ENCODE measurements at places on chromosomes 5 and 9. TPM values are rescaled to one million over a fixed set of nuclear protein-coding genes. Genes with fewer than 3 reads are reported as not detected.

GRCh38 chr9:137173796-137174664 lies 2.2 kb upstream of the TMEM210 start:
- no peak for DNase-seq

DNA sequence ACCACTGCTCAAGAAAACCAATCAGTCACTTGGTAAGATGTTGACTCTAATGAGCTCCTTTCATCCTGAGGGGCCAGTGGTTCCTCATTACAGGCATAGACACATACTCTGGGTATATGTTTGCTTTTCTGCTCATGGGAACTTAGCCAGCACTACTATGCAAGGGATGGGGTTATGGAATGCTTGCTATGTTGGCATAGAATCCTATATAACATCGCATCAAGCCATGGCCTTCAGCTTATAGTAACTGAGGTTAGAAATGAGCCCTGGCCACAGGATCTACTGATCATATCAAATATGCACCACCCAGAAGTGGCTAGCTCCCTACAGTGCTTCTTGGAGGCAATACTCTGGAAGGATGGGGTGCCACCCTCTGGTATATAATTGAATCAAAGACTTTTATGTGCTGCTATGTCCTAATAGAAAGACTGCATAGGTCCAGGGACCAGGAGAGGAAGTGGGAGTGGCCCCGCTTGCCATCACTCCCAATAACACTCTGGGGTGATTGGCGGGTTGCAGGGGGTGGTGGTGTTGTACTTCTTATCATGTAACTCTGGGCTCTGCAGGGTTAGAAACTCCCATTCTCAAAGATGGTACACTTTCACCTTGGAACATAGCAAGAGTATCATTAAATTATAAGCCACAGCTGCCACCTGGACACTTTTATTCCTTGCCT lies 70.3 kb downstream of the ZNF366 start:
- no peak for DNase-seq

- DNase-seq: peak; percentile 84
These were observed 704 bp downstream of the SUSD1 start for GRCh38 chr9:112174222-112174964.

Gene ECSCR
- 7.4 TPM for total RNA-seq

Measured in colonic mucosa (tissue), 4 donors.